Stimulated activated CD4-positive, alpha-beta T cell treated with anti-CD3 and anti-CD28 coated beads, TNF-alpha, amount 100 ng/mL, for 1 hour (primary cell): ENCODE measurements at places on chromosomes 7 and 10.

- no peak for DNase-seq
Observed at GRCh38 chr10:30581779-30582380, 47.7 kb downstream of the LYZL2 start.

DNA sequence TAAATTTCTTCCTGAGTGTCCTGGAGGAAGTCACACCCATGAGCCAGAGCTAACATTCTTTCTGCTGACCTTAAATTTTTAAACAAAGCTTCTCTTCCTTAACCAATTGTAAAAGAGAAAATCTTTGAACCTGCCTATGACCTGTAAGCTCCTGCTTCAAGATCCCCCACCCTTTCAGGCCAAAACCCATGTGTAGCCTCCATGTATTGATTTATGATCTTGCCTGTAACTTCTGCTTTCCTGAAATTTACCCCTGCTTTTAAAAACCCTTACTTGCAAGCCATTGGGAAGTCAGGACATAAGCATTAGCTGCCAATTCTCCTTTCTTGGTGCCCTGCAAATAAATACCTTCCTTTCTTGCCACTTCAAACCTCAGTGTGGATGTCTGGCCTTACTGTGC lies 68.5 kb upstream of the HECTD2 start:
- no peak for DNase-seq

DNA sequence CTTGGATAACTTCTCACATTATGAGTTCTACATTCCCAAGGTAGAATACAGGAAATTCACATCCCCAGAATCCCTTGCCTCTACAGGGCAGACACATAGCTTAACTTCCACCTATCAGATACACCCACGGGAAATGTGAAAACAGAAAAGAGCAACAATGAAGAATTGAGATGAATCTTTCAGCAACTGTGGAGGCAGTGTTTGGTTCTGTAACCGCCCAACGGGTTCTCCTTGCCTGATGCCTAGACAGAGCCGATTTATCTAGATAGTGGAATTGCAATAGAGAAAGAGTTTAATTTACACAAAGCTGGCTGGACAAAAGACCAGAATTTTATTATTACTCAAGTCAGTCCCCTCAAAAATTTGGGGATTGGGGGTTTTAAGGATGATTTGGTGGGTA lies 138.8 kb downstream of the MTPAP start:
- no peak for DNase-seq

- DNase-seq = no peak
Observed at GRCh38 chr7:69839782-69840181, 241.5 kb downstream of the AUTS2 start.

GRCh38 chr10:60942788-60943315 lies 1.1 kb downstream of the RHOBTB1 start:
- no peak for DNase-seq

DNA sequence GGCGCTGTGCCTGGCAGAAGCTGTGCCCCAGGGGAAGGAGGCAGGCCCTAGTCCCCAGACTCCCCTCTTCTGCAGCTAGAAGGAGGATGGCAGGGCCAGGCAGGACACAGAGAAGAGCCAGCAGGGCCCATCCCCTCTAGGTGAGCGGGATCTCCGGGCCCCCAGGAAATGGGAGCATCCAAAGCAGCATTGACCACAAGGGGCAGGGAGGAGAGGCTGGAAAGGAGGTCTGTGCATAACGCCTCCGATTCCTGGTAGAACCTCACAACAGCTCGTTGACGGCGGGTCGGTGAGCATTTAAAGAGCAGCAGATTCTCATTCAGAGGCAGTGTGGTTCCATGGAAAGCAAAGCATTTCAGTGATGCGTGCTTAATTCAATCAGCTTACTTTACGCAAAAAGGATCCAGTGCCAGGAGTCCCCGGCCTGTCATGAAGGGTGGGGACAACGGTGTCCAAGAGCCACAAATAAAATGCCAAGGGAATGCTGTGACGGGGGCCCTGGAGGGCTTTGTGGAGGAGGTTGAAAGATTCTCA lies 41.0 kb downstream of the CLRN3 start:
- DNase-seq = no peak
